ENCODE measurements at places on chromosomes 6 and 20.

- DNase-seq, result no peak
These were observed 15.4 kb upstream of the ERVFRD-1 start for GRCh38 chr6:11126876-11127275.

DNA sequence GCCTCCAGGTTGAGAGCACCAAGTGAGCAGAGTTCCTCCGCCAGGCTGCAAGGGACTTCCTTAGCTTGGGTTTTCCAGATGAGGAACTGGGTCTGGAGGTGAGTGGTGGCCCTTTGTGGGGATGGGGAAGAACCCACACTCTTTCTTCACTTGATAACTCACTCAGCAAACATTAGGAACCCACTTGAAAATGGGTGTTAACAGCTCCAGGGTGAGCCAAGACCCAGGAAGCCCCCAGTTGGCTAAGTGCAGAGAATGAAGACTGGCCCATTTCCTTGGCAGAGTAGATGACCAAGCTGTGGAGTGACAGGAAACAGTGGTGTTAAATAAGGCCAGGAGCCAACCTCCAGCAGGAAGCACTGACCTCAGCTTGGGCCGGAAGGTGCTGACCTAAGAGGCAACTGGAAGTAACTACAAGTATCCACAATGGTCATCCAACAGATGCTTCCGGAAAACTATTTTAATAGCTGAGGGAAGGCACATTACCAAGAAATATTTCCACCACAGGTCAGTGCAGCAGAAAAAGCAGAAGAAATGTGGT is 22.7 kb downstream of the MRPL14 start:
- DNase-seq, result no peak

- no peak for DNase-seq
These were observed 430.2 kb downstream of the QKI start for GRCh38 chr6:163844761-163845160.

GRCh38 chr6:118589186-118589585 is 41.1 kb downstream of the PLN start:
- no peak for DNase-seq

GRCh38 chr6:30983439-30983838 is at the start of gene MUC21:
TSS of gene MUC21 (plus strand) at chr6:30983718. CDS start at chr6:30983959, 241 bp downstream.
- DNase-seq, result no peak

DNA sequence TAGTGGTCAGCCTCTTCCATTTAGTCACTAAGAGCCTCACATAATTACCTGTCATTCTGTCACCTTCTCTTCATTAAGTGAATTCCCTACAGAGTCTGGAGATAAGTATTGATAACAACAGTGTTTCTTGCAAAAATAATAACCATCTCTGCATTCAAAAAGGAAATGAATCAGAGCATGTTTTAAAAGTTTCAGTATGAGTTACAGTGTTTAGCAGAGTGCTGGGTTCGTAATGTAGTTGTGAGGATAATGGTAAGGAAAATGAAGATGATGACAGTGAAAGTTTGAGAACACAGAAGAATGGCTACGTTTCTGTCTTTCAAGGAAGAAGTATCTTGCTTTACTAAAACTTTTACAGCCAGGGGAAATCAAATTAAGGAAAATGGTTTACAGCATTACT is 31.3 kb downstream of the GPRC6A start:
- no peak for DNase-seq

DNA sequence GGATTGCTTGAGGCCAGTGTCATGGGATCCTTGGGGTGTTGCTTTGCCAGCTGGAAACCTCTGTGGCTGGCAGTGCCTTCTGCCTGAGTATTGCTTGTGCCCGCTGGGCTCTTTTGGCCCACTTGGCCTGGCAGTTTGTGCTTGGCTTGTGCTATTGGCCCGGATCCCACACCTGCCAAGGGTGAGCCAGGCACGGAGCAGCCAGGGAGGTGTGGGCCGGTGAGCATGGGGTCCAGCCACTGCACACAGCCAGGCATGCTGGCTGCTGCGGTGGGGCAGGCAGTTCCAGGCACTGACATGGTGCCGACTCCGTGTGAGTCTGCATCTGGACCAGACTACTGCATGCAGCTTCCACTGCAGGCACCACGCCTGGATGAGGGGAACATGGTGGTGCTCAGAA is 62.5 kb upstream of the SYNCRIP start:
- no peak for DNase-seq

GRCh38 chr6:22363714-22364239 is 66.9 kb upstream of the PRL start:
- DNase-seq, result peak; percentile 28

- no peak for DNase-seq
These were observed 187.7 kb upstream of the BMP2 start for GRCh38 chr20:6579824-6580223.

- DNase-seq, result no peak
These were observed 19.3 kb downstream of the RAET1L start for GRCh38 chr6:150005761-150006651.

DNA sequence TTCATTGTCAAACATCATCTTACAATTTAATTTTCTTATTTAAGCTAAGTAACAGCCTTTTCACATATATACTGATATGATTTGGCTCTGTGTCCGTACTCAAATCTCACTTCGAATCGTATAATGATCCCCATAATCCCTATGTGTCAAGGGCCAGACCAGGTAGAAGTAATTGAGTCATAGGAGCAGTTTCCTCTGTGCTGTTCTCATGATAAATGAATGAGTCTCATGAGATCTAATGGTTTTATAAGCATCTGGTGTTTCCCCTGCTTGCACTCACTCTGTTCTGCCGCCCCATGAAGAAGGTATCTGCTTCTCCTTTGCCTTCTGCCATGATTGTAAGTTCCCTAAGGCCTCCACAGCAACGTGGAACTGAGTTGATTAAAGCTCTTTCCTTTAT is 25.1 kb upstream of the CMTR1 start:
- DNase-seq, result no peak

DNA sequence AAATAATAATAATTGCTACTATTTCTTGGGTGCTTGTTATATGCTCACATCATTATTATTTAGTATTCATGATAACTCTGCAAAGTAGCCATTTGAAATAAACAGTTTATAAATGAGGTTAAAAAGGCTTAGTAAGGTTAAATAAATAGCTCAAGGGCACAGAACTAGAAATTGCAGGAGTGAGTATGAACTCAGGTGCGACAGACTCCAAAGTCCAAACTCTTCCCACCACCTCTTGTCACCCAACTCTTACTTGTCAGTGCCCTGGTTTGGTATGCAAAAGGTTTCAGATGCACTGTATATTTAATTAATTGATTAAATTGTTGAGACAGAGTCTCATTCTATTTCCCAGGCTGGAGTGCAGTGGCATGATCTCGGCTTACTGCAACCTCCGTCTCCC is 20.7 kb upstream of the CDC5L start:
- no peak for DNase-seq

DNA sequence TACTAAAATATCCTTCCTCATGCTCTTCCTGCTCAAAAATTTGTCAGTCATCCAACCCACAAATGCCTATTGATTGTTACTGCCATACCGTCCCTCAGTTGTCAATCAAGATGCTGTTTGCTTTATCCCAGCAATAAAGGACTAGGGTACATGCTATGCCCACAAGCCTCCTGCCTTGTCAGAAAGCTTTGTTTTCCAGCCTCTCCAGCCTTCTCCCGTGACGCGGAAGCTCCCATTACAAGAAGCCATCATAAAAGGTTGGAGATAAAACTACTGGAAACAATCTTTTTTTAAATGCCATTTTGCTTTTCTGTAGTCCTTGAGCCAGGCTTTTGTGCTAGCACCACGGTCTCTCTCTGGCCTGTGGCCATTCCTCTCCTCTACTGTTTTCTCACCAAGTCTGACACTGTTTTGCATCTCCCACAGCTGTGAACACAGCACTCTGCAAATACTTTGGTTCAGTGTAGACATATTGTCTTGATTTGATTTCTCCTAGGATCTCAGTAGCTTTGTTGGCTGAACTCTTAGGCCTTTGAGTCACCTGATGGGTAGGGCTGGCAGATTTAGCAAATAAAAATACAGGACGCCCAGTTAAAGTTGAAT is 495.7 kb upstream of the JARID2 start:
- no peak for DNase-seq

DNA sequence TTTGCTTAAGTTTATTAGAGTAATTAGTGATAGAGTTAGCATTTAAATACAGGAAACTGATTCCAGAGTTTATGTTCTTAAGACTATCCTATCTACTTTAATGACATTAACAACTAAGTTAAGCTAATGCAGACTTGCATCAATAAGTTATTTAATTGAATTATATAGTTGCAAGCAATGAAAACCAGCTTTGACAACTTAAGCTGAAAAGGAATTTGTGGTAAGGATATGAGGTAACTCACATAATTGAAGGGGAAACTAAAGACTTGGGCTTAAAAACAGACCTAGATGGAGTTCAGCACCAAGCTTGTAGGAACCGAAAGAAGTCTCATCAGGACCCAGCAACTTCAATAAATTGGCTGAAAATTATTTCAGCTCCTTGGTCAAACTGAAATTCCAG is 222.3 kb downstream of the IBTK start:
- no peak for DNase-seq

- DNase-seq, result no peak
These were observed 77.5 kb downstream of the NCOA7 start for GRCh38 chr6:125868252-125868651.

GRCh38 chr20:59933849-59934585 is 580 bp upstream of the SYCP2 start:
- DNase-seq, result peak; percentile 77

DNA sequence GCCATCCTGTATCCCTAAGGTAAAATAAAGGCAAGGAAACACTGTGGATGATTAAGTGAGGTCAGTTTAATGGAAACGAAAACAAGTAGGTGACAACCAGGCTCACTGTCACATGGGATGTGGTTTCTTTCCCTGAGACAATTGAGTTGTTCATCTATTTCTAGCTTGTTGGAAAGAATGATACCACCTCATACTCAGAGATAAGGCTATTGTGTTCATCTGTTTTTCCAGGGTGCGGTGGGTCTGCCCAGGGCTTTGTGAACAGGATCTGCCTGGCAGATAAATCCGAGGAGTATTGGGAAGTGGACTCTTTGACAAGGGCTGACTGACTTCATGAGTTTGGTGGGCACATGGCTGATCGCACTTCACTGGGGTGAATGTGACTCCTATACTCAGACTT is 80.8 kb upstream of the TIAM2 start:
- DNase-seq, result no peak

- no peak for DNase-seq
These were observed 312.3 kb downstream of the TAF4 start for GRCh38 chr20:61753316-61753942.

- no peak for DNase-seq
These were observed 5.3 kb downstream of the CDKN1A start for GRCh38 chr6:36683656-36684446.

GRCh38 chr6:29295181-29295585 is 6.3 kb upstream of the OR14J1 start:
- no peak for DNase-seq

GRCh38 chr6:16450821-16451220 is 212.4 kb downstream of the GMPR start:
- DNase-seq, result no peak

GRCh38 chr6:143337201-143337949 is 113.1 kb downstream of the ADAT2 start:
- no peak for DNase-seq

DNA sequence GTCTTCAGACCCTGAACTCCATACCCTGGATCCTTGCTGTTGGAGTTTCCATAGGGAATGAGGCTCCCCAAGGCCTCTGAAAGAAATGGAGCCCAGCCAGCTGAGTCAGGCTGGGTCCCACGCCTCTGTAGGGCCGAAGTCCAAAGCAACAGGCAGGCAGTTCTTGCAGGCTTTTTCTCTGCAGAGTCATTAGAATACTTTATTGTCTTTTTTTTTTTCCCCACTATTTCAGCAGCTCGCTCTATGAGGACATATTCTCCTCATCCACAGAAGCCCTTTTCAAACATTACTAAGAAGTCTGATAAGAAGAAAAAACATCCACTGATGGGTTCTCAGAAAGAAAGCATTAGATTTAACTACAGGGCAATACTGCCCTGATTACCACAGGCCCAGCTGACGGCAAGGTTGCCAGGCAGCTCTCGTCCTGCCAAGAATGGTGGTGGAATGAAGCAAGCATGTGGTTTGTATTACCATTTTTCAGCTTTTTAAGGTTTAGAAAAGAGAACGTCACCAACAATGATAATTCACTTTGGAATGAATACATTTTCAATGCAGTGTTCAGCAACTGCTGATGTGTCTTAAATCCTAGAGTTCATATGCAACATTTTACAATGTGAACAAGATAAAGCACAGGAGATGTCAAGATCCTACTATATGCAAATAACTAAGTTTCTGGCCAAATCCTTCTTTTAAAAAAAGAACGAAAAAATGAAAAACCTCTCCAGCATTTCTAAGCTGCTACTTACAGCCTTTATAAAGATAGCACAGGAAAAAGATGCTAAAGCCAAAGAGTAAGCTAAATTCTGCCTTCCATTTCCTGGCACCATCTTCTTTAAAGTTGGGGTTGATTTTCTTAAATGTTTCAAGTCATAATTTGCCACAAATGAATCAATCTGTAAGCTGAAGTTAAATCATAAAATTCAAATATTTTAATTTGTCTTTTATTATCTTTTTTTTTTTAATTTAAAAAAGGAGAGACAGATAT is 223.6 kb upstream of the CITED2 start:
- DNase-seq, result no peak

GRCh38 chr6:43122146-43122545 is 46.0 kb downstream of the PTK7 start:
- no peak for DNase-seq

GRCh38 chr20:47024461-47024937 is 129.9 kb downstream of the EYA2 start:
- DNase-seq, result no peak

DNA sequence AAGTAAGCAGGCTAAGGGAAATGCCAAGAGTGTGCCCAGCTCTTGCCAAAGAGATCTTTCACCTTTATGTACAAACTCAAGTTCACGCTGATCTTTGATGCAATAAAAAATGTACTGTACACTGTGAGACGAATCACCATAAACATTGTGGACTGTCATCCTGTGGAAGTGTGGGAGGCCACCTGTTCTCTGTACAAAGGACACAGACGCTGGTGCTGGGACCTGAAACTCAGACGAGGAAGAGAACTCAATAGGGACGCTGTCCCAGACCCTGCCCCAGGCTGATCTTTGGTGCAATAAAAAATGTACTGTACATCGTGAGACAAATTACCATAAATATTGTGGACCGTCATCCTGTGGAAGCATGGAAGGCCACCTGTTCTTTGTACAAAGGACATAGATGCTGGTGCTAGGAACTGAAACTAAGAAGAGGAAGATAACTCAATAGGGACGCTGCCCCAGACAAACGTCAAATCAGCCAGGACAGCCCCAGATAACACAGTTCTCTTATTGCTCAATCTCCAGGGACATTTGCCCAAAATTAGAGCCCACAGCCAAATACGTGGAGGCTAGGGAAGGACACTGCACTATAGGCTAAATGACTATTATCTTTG is 312.7 kb upstream of the SGK1 start:
- no peak for DNase-seq

GRCh38 chr20:13105864-13106457 is 97.2 kb downstream of the SPTLC3 start:
- peak; percentile 29 for DNase-seq

- DNase-seq, result no peak
These were observed 19.0 kb upstream of the UTRN start for GRCh38 chr6:144266091-144266649.

GRCh38 chr6:133610227-133610840 is 278.6 kb upstream of the TCF21 start:
- no peak for DNase-seq

- no peak for DNase-seq
These were observed 52.7 kb downstream of the EBF4 start for GRCh38 chr20:2745060-2745910.
